ENCODE measurements at places on chromosomes 16 and 17.

DNA sequence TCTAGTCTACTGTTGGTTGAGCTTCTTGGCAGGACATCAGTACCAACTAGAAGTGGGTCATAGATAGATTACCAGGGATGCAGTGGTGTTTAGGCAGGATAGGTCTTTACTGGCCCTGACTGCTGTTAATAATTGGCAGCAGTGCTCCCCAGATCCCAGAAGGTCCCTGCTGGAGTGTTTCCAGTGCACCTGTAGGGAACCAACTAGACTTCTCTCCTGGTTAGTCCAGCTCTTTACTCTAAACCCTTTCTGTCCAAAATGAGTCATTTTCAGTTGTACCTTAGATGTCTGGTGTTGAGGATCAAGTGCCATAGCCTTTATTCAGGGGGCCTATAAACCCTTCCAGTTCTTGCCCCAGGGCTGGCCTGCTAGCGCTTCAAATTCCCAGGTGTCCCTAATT, 8.7 kb downstream of the POLR2C start:
- DNase-seq = no peak

GRCh38 chr16:77500934-77501664, 66.3 kb upstream of the ADAMTS18 start:
- DNase-seq = no peak

GRCh38 chr16:72901000-72901627, 146.8 kb downstream of the ZFHX3 start:
- DNase-seq = no peak

DNA sequence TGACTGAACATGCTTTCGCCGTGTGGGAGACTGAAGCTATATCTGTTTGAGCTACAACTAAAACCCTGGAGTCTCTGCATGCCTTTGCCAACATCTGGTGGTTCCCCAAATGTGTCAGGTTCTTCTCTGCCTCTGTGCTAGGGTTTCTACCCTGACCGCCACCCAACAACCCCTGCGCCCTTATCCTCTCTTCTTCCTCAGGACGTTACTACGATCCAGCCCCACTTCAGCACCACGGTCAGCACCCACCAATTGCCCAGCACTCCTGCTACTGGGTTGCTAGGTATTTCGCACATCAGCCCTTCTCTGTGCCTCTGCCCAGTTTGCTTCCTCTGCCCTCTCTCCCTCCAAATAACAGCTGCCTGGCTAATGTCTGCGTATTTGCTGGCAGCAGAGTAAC, 106.3 kb upstream of the HSBP1 start:
- no peak for DNase-seq

GRCh38 chr16:54976651-54977200, 46.1 kb downstream of the IRX5 start:
- DNase-seq = no peak

GRCh38 chr17:77315010-77315409, 174.2 kb downstream of the SEC14L1 start:
- no peak for DNase-seq

DNA sequence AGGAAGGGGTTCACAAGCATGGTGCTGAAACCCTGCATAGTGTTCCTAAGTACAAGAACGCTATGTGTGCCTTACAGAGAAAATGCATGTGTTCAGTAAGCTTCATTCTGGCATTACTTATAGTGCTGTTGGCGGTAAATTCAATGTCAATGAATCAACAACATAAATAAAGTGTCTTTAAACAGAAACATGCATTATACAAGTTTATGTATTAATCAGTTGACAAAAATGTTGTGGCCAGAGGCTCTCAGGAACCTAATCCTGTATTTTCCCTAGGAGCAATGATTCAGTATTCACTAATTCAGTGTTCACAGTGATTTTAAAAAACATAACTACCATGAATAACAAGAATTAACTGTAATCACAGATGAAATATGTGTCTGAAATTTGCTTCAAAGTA, 47.1 kb upstream of the MYOCD start:
- DNase-seq = no peak

DNA sequence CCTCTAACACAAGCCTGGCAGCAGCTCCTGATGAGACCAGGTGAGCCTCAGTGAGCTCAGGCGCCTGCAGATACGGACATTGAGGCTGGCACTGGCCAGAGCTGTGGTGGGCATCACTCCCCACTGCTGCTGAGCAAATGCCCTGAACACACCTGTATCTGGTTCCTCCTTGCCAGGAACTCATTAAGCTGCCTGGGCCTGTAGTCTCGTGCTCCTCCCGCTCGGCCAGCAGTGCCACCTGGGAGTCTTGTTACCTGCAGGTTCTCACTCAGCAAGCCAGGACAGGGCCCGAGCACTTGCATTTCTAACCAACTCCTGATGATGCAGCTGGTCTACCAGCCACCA, 13.3 kb downstream of the EIF4A3 start:
- DNase-seq = no peak

DNA sequence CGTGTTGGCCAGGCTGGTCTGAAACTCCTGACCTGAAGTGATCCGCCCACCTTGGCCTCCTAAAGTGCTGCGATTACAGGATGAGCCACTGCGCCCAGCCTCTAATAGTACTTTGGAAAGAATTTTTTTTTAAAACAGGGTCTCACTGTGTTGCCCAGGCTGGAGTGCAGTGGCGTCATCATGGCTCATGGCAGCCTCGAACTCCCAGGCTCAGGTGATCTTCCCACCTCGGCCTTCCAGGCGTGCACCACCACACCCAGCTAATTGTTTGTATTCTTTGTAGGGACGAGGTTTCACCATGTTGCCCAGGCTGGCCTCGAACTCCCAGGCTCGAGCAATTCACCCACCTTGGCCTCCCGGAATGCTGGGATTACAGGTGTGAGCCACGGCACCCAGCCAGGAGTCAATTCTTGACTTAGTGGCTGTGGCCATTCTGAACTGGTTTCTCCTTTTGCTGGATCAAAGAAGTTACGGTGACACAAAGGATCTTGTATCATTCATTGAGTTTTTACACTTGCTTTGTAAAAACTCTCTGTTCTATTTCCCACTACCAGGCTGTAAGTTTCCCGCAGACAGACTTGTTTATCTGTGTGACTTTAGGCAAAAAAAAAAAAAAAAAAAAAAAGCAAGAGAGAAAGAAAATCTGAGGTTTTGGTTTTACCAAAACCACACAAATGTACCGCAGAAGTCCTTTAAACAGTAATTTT, 12.7 kb upstream of the COTL1 start:
- DNase-seq = no peak

- DNase-seq = peak; percentile 6
Measured at GRCh38 chr17:50346313-50347116, 589 bp downstream of the XYLT2 start.

DNA sequence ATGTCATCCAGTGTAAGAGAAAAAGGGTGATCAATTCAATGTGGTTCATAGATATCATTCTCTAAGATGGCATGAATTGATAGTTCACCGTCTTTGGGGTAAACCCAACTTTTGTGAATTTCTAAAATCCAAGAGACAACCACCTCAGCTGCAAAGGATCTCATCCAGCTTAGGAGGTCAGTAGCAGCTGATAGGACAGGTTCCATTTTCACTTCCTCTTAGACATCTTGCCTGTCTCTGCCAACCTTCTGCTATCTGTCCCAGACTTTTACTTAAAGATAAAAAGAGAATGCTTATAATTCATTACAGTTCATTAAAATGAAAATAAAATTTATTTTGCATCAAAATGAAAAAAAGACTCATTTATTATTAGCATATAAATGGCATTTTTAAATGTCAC, 468.2 kb downstream of the XYLT1 start:
- DNase-seq = no peak

DNA sequence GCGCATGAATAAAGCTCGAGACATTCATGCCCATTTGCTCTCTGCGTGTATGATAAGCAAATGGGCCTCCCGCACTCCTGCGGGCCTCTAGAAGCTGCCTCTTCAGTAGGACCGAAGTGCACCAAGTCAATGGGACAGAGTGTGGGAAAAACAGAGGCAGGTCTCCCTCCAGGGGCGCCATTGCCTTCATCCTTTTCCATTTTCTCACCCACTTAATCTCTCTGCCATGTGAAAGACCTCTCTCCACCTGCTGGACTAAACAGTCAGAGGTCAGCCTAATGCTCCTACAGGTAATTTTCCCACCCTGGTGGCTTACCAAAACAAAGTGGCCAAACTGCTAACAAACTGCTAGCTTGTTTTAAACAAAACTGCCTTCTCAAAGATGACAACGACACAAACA, 210.9 kb downstream of the ZFHX3 start:
- DNase-seq = no peak

DNA sequence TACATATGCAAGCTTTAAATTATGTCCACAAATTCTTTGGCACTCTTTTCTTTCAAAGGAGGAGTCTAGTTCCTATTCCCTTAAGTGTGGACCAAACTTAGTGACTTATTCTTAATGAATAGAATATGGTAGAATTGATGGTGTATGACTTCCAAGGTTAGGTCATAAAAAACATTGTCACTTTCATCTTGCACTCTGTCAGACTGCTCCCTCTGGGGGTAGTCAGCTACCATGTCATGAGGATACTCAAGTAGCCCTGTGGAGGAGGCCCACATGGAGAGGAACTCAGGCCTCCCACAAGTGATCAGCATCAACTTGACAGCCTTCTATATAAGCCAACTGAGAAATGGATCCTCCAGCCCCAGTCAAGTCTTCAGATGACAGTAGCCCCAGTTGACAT, 58.0 kb upstream of the SCNN1B start:
- no peak for DNase-seq

- no peak for DNase-seq
Measured at GRCh38 chr17:38539386-38539785, 66.4 kb downstream of the SRCIN1 start.

Data from stimulated activated CD8-positive, alpha-beta memory T cell treated with anti-CD3 and anti-CD28 coated beads, Interleukin-4, amount 100 ng/mL, for 1 hour (primary cell).